ENCODE measurements at places on chromosomes 1 and 21.
A peak's percentile ranks its signal among the peaks of the same experiment; 100 is the strongest.

GRCh38 chr1:239805851-239806772 is 285.6 kb upstream of the FMN2 start:
- peak; percentile 4 for DNase-seq

DNA sequence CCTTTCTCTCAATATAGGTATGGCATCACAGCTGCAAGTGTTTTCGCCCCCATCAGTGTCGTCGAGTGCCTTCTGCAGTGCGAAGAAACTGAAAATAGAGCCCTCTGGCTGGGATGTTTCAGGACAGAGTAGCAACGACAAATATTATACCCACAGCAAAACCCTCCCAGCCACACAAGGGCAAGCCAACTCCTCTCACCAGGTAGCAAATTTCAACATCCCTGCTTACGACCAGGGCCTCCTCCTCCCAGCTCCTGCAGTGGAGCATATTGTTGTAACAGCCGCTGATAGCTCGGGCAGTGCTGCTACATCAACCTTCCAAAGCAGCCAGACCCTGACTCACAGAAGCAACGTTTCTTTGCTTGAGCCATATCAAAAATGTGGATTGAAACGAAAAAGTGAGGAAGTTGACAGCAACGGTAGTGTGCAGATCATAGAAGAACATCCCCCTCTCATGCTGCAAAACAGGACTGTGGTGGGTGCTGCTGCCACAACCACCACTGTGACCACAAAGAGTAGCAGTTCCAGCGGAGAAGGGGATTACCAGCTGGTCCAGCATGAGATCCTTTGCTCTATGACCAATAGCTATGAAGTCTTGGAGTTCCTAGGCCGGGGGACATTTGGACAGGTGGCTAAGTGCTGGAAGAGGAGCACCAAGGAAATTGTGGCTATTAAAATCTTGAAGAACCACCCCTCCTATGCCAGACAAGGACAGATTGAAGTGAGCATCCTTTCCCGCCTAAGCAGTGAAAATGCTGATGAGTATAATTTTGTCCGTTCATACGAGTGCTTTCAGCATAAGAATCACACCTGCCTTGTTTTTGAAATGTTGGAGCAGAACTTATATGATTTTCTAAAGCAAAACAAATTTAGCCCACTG is 11.5 kb downstream of the HIPK1 start:
- no peak for DNase-seq

- DNase-seq, result no peak
Measured at GRCh38 chr1:187626056-187626455, 797.3 kb downstream of the PLA2G4A start.

GRCh38 chr1:4000811-4001251 is 100.8 kb upstream of the C1orf174 start:
- DNase-seq, result no peak

- DNase-seq, result no peak
Measured at GRCh38 chr1:17883136-17883535, 128.0 kb downstream of the ACTL8 start.

DNA sequence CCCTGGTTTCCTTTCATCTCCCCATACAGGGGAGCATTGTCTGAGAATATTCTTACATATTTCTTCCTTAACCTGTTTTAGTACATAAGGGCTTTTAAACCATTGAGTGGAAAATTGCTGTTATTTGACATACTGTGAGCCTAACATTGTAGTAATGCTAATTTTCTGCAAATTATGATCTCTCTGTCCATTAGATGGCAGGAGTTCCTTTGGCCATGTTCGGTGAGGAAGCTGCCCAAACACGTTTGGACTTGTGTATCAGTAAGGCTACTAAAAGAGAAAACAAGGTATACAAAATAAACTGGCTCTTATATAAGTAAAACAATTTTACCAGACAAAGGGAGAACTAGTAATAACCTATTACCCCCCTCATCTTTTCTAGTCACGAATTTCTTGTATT is 29.2 kb downstream of the CDC7 start:
- peak; percentile 17 for DNase-seq

GRCh38 chr1:248625971-248626370 is 8.9 kb downstream of the OR2T11 start:
- no peak for DNase-seq

DNA sequence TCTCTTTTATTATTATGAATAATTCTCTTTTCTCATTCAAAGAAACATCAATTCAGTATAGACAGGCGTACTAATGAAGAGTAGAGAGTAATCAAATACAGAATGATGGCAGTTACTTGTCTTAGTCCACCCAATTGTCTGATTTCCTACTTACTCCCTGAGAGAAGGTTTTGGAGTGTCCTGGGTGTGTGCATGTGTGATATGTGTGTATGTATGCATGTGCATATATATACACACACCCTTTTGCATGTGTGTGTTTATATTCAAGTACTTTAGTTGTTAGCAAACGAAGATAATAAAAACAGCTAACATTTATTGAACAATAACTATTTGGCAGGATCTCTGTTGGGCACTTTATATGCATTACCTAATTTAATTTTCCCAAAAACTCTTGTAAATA is 63.2 kb upstream of the CCDC190 start:
- DNase-seq, result no peak

- no peak for DNase-seq
Measured at GRCh38 chr1:181344091-181344490, 139.2 kb upstream of the CACNA1E start.

DNA sequence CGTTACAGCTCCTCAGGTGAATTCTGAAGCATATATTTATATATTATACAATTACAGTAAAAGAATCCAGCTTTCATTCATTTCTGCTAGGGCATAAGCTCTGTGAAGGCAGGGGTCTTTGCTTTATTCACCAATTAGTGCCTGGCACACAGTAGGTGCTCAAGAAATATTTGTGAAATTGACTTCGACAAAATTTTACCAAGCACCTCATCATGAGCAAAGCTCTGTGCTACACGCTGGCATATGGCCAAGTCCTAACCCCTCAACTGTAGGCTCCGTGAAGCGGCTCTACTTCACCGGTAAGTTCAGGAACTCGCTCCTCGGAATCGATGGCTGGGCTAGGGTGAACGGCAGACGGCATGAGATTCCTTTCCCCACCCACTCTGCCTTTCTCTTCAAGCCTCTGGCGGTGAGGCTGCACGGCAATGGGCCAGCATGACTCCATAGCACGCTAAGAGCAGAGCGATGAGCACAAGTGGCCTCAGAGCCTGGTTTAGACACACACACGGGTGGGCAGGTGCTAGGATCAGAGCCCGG is 8.7 kb downstream of the C1orf174 start:
- DNase-seq, result no peak

GRCh38 chr1:118202076-118202608 is 17.1 kb upstream of the SPAG17 start:
- DNase-seq, result no peak

DNA sequence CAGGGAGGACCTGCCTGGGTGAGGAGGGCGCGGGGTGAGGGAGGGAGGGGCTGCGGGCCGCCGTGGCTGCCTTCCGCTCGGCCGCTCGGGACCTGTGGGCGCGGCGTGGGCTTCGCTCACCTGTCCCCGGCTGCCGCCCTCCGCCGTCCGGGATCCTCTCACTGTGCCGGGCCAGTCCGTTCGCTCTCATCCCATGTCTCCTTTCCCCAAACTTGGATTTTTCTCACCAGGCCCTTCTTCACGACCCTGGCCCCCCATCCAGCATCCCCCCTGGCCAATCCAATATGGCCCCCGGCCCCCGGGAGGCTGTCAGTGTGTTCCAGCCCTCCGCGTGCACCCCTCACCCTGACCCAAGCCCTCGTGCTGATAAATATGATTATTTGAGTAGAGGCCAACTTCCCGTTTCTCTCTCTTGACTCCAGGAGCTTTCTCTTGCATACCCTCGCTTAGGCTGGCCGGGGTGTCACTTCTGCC is 362 bp downstream of the ZBTB48 start:
- DNase-seq, result no peak

DNA sequence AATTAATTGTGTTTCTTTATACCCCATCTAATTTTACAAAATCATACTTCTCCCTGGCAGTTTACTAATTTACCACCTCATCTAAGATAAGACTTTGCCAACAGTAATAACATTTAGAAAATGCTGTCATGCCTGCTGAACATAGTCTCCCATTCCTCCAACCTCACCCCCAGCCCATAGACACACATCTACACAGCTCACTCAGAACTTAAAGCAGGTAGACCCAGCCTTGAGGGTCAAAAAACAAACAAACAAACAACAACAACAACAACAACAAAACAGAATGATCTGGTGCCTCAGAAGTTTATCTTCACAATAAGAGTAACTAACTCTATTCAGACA is 94.0 kb downstream of the ZC3H11B start:
- no peak for DNase-seq

DNA sequence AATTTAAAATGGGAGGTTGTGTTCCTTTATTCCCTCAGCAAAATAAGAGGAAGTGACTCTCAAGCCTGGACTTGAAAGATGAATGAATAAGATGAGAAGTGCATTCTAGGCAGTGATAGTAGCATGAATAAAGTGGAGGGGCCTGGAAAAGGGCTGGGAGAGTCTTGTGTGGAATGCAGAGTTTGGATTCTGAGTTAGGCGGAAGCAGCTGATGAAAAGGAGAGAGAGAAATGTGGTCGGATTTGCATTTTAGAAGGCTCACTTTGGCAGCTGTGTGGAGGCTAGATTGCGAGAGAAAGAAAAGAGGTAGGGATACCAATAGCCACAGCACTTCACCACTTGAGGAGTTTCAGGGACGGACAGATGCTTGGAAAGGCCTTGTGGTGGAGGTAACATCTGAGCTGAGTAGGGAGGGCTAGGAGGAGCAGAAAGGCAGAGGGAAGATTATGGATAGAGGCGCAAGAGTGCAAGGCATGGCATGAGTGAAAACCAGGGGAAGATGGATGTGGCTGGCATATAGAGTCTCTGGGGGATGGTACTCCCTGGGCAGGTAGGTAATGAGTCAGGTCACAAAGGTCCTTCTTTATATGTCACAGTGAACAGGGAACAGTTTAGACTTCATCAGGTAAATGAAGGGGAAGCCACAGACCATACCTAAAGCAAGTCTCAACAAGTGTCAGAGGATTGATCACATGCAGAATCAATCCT is 59.6 kb downstream of the ST3GAL3 start:
- DNase-seq, result peak; percentile 64

DNA sequence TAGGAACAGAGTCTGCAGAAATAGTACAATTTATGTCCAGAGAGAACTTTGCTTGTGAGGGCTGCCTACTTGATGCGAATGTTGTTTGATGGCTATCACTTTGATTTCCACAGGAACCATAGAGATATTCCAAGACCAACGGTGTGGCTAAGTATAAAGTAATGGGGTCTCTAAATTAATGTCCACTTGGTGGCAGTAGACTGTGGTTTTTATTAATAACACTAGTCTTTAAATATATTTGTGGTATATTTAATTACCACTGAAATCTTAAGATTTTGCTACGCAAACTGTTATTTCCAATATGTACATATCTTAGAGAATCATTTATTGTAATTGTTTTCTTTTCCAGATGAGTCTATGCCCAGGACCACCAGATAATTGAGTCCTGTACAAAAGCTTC is 647.9 kb downstream of the PLA2G4A start:
- peak; percentile 53 for DNase-seq

DNA sequence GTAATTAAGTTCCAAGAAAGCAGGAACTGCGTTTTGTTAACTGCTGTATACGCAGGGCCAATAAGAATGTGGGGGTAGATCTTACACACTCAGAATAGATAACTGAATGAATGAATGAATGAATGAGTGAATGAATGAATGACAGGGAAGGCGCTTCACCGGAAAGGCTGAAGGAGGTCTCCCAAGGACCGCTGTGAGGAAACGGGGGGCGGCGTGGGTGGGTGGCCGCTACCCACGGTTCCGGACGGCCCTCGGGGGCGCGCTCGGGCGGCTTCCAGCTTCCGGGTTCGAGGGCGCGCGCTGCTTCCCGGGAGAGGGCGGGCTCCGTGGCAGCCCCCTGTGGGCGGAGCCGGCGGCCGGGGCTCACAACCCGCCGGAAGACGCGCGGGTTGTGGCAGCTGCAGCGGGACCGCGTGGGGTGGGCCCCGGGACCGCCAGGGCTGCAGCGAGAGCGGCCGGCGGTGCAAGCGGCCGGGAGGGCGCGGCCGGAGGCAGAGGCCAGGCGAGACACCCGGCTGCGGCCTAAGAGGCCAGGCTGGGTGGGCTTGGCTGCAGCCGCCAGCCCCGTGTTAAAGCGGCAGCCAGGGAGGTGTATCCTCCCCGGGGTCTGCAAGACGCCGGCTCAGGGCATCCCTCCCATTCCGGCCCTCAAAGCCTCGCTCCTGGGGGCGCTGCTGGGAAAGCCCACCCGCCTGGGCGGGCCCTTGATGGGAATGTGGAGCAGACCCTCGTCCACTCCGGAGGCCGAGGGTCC is at the start of gene ZFP69:
ZFP69 (plus strand) TSS at position 367 of the 754 bp plus-strand sequence. CDS start 2,072 bp downstream, outside the sequence.
- peak; percentile 73 for DNase-seq

DNA sequence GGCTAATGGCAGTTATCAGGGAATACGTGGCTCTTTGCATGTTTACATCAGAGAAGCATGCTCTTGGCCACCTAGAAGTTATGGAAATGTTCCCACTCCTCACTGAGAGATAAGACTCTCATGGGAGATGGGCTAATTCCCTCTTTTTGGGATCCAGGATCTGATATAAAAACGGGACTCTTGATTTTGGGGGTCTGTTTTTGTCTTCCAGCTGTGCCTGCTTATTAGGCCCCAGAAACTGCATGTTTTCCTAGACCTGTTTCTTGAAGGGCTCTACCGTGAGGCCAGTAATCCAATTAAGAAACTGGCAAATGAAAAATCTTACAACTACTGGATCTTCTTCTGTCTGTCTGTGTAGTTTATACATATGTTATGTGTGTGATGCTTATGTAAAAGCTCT is 47.0 kb upstream of the PTCH2 start:
- no peak for DNase-seq

DNA sequence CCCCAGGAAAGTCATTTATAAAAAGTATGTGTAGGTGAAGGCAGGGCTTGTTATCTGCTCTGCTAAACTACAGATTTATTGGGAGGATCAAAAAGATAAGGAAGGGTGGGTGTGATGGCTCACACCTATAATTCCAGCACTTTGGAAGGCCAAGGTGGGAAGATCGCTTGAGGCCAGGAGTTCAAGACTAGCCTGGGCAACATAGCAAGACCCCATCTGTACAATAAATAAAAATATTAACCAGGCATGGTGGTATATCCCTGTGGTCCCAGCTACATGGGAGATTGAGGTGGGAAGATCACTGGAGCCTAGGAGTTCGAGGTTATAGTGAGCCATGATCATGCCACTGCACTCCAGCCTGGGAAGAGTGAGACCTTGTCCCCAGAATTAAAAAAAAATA is 86.4 kb downstream of the NENF start:
- no peak for DNase-seq

DNA sequence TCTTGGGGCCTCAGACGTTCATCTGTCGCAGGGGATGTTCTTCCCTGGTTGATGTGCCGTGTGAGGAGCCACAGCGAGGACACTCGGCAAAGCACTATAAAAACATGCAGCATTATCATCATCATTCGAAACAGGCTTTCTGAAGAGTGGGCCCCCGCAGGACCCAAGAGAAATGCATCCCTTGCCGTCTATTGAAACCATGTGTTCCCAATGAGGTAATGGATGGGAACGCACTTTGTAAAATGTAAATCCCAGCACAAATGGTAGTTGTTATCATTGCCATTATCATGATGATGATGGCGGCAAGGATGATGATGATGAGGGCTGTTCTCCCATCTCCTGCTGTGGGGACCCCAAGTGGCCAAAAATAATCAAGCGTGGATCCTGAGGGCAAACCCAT is 76.8 kb downstream of the GLIS1 start:
- DNase-seq, result no peak

Measured in fibroblast of lung (primary cell).